ENCODE measurements at places on chromosomes 13 and 19.

- DNase-seq = no peak
Measured at GRCh38 chr13:104937881-104938280, 1597.6 kb downstream of the EFNB2 start.

DNA sequence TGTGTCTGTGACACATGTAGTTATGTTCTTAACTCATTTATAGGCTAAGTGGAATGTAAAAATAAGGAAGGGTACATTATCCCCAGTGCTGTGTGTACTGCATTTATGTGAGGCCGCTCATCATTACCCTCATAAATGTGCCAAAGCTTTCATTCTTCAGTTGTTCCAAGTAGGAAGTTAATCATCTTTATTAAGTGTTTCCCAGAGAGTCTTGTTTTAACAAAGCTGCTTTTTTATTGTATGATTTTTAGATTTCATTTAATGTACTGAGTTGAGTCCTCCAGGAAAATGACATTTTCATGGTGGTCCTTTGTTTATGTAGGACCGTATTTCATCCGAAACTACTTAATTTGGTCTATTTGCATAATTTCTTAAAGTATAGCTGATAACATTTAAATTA lies 379.8 kb downstream of the DLEU7 start:
- no peak for DNase-seq

GRCh38 chr13:58587183-58587582 lies 955.6 kb downstream of the PCDH17 start:
- DNase-seq = no peak

DNA sequence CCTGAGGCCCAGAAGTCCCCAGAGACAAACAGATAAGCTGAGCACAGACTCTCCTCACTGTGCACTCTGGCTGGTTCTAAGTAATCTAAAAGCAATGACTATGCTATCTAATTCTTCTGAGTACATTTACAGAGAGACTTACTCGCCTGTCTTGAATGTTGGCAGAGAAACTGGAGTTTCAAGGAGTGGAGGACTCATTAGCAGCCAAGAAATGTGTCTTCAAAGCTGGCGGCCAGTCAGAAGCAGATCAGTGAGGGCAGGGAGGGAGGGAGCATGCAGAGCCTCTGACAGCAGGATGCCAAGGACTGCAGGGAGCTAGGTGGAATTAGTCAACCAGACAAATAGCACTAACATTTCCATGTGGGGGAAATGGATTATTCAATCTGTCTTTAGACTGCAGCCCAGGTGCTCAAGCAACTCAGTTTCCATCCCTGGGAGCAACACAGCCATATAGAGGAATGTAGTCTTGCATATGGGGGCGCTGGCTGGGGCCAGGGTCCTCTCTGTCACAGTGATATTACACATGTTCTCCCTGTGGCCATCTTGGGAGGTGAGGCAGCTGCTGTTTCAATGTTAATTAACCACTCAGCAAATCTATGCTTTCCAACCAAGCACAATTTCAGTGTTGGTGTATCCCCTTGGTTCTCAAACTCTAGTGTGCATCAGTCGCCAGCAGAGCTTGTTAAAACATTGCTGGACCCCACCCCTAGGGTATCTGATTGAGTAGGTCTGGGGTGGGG lies 97.9 kb downstream of the CCNA1 start:
- no peak for DNase-seq

- no peak for DNase-seq
Measured at GRCh38 chr19:38290631-38291147, 13.4 kb upstream of the C19orf33 start.

GRCh38 chr13:80939581-80939980 lies 598.7 kb upstream of the SPRY2 start:
- DNase-seq = no peak

DNA sequence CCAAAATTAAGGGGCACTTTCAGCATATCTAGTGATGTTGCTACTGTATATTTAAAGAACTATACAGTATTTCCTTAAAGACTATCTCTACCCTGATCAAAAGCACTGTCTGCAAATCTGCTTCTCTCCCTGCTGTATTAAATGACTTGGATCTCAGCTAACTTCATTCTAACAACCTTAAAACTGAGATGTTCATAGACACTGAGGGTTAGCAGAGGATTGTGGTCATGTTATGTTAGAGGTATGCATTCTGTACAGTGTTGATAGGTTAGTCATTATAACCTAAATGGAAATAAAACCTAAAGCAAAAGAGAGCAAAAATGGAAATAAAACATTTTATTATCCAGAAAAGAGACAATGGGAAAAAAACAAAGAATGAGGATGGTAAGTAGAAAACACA lies 9.9 kb downstream of the GPR183 start:
- DNase-seq = no peak

DNA sequence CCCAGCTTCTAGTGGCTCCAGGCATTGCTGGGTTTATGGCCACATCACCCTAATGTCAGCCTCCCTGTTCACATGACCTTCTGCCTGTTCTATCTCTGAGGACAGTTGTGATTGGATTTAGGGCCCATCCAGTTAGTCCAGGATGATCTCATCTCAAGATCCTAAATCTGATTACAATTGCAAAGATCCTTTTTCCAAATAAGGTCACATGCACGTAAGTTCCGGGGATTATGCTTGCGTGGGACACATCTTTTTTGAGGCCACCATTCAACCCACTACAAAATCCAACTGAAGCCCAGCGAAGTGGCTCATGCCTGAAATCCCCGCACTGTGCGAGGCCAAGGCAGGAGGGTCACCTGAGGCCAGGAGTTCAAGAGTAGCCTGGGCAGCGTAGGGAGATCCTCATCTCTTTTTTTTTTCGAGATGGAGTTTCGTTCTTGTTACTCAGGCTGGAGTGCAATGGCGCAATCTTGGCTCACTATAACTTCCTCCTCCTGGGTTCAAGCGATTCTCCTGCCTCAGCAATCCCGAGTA lies 12.3 kb downstream of the PLD3 start:
- no peak for DNase-seq

DNA sequence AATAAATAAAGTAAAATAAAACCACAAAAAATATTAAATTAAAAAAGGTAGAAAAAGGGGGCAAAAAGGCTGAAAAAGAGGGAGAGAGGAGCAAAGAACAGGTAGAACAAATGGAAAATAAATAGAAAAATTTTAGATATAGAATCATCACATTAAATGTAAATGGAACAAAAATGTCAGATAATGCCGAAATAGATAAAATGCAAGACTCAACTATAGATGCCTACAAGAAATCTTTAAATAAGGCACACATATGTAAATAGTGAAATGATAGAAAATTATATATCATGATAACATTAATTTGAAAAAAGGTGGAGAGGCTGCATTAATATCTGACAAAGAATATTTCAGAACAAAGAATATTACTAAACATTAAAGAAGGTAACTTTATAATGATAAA lies 477.1 kb upstream of the SPRY2 start:
- no peak for DNase-seq

DNA sequence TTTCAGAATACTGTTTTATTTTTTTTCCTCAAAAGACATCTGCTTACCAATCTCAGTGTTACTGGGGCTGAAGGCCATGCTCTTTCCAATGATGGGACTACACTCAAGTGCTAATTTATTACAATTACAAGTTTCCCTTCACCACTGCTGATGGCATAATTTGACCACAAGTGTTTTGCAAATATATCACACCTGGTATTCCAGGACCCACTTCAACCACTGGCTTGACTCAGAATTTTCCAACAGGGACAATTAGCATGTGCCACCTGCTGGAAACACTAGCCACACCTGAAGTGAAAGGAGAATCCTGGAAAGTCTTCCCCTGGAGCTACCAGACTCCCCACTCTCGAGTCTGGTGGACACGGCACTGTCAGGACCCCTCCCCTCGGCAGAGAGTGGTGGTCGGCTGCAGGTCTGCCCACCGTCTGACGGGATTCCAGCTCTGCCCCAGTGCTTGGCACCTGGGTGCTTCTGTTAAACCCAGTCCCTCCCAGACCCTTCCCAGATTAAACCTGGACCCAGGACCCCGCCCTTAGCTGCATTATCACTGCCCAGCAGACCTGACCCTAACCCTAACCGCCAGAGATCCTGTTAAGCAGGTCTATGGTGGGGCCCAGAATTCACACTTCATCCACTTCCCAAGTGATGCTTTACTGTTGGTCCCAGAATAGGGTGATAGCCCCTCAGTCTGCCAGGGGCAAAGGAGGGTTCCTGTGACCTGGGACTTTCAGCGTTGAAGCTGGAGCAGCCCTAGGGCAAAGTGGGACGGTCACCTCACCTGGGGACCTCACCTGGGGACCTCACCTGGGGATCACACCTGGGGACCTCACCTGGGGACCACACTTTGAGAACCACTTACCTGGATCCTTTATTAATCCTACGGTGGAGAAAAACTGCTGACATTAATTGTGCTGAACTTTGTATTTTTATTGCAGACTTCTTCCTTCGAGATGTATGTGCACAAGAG lies 17.6 kb upstream of the RASA3 start:
- DNase-seq = no peak

- no peak for DNase-seq
Measured at GRCh38 chr19:21322528-21322927, 6.7 kb downstream of the ZNF708 start.

DNA sequence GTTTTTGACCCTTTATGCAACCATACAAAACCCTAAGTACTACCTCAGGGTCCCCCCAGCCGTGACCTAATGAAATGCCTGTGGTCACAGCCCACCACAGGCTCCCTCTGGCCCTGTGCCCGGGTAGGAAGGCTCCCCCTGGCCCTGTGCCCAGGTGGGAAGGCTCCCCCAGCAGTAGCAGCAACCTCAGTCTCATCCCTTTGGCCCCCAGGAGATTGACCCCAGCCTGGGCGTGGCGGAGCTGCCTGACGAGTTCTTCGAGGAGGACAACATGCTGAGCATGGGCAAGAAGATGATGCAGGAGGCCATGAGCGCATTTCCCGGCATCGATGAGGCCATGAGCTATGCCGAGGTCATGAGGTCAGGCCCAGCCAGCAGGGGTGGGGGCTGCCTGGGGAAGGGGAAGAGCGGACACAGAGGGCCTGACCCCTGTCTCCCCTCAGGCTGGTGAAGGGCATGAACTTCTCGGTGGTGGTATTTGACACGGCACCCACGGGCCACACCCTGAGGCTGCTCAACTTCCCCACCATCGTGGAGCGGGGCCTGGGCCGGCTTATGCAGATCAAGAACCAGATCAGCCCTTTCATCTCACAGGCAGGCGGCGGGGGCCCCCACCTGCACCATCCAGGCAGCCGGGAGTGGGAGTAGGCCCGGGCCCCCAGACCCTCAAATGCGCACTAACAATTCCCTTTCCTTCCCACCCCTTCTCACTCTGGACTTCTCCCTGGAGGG lies 6.3 kb upstream of the BEST2 start:
- no peak for DNase-seq

DNA sequence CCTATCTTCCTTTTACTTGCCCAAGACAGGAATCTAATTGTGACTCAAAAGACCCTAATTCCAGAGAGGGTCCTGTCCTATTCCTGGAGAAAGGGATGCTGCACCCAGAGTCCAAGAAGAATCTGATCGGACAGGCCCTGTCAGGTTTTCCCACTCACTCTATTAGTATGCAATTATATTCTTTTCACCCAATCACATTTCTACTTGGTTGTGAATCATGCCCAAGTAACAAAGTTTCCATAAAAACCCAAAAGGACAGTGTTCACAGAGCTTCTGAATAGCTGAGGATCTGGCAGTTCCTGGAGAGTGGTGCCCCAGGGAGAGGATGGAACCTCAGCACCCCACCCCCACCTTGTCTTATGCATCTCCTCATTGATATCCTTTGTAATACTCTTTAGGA lies 135.3 kb upstream of the SLITRK5 start:
- DNase-seq = no peak

DNA sequence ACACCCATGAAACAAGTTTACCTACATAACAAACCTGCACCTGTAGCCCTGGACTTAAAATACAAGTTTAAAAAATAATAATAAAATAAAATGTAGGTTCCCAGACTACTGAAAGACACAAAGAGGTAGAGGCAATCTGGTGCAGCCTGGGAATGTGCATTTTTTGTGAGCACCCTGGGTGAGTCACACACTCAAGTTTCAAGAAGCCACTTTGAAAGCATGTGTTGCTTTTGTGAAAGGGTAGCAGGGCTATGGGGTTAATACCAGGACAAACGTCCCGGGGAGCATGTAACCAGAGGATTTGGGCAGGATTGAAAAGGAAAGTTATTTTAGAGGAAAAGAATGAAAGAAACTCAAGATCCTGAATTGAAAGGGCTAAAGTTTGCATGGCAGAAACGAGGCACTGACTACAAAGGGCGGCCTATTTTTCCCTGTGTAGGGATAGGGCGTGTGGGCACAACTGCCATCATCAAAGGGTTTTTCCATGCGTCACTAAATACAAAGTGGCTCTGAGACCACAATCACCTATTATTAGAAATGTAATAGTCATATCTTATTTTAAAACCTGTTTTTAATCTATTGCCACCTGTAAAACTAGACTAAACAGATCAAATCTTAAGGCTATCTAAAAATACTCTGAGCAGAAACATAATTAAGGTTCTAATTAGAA lies 314.9 kb downstream of the COG6 start:
- DNase-seq = no peak

DNA sequence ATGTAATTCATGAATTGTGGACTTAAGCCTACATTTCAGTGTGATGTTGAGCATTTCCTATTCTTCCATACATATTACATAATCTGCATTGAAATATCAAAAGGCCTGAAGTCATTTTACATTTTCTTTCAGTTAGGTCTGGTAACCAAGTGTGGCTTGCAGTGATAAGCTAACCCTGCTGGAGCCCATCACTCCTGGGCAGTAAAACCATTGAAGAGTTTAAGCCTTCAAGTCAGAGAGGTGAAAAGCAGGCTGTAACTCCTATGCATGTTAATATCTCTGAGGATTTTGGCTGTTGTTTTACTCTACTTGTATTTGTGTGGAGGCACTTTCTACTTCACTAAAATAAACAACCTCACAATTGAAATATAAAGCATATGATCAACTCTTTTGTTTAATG lies 248.8 kb downstream of the SLITRK5 start:
- no peak for DNase-seq

All from iPS DF 19.7 (cell line).